ENCODE measurements at places on chromosomes 2 and 18.

- no peak for DNase-seq
Observed at GRCh38 chr2:175874291-175874690, 127.8 kb downstream of the LNPK start.

DNA sequence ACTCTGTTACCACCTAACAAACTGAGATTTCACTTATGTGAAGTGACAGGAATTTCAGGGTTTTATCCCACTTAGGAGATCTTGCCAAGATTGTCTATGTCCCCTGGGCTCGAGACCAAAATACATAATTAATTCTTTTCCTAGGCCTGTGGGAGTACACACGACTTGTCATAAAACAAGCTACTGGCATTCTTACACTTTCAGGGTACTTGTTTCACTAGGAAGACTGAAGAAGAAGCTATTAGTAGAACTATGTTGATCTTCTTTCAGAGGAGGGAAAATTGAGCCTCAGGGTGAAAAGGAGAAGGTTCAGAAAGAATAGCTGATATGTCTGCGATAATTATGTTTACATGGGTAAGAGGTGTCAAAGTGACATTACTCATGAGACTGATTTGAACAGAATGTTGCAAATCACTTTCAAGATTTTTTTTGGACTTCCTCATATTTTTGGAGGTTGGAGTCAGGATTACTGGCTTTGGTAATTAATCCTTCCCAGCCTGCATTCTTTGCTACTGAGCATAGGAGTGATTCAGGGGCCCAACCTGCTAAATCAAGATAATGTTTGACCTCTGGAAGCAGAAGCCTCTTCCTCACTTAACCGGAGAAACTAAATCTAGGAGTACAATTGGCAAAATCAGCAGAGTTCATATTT is 240.0 kb upstream of the NT5C1B start:
- DNase-seq = no peak

DNA sequence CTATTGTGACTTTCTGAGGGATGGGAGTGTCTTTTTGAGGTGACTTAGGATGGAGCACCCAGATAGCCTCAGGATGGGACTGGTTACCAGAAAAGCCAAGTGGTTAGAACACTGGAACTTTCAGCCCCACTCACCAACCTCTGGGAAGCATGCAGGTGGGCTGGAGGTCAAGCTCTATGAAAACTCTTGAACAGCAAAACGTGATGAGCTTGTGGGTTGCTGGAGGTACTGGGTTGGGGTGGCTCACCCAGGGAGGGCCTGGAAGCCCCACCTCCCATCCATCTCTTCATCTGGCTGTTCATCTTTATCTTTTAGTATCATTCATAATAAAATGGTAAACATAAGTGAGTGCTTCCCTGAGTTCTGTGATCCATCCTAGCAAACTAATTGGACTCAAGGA is 216.4 kb downstream of the SPP2 start:
- DNase-seq = no peak

DNA sequence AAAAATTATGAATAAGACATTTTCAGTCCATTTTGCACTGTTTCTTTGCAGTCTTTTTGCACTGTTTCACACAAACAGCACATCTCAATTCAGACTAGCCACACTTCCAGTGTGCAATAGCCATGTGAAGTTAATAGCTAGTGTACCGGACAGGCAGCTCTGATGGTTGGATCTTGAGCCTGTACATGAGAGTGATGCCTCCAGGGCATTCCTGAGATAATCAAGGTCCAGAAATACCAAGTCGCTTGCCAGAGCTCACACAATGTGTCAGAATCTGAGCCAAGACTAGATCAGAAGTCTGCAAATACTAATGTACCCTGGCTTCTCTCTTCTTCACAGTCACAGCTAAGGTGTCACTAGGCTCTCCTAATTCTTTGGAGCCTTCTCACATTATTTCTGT is 180.2 kb downstream of the OSR1 start:
- no peak for DNase-seq

DNA sequence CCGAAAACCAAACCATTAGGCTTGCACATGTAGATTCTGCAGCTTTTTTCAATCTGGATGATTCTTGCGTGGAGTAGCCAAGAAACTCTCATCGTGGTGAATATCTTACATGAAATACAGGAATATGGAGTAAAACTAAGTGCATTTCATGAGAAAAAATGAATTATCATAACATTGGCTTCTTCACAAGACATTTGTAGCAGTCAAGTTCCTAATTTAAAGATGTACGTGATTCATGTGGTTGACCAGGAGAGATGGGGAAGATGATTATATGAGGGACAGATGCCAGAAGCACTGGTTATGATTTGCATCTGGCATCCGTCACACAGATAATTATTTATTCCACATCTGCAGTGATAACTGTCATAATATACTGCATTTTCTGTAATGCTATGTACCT is 90.4 kb downstream of the ANTXR1 start:
- DNase-seq = no peak

GRCh38 chr18:22883827-22884226 is 49.3 kb upstream of the RBBP8 start:
- no peak for DNase-seq

GRCh38 chr2:15506229-15506819 is 54.8 kb downstream of the NBAS start:
- no peak for DNase-seq

DNA sequence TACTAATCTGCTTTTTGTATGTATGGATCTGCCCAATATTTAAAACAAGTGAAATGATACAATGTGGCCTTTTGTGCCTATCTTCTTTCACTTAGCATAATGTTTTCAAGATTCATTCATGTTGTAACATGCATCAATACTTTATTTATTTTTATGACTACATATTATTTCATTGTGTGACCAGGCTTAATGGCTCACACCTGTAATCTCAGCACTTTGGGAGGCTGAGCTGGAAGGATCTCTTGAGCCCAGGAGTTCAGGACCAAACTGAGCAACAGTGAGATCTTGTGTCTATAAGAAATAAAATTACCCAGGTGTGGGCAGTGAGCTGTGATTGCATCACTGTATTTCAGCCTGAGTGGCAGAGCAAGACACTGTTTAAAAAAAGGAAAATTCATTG is 33.2 kb downstream of the SPOPL start:
- no peak for DNase-seq

GRCh38 chr2:42844901-42845821 is 52.8 kb upstream of the HAAO start:
- DNase-seq = no peak

All from suppressor macrophage (primary cell).